ENCODE measurements at places on chromosomes 1 and 21.
A peak's percentile ranks its signal among the peaks of the same experiment; 100 is the strongest.

- DNase-seq, result no peak
These were observed 99.5 kb downstream of the DAB1 start for GRCh38 chr1:57324388-57324787.

GRCh38 chr1:100277866-100278265 is 11.8 kb downstream of the RTCA start:
- no peak for DNase-seq

GRCh38 chr1:77686796-77687518 is 4.5 kb upstream of the ZZZ3 start:
- DNase-seq, result no peak

GRCh38 chr21:44331209-44331608 is 8.0 kb downstream of the CFAP410 start:
- no peak for DNase-seq

- no peak for DNase-seq
These were observed 775 bp upstream of the TMEM63A start for GRCh38 chr1:225882694-225883615.

DNA sequence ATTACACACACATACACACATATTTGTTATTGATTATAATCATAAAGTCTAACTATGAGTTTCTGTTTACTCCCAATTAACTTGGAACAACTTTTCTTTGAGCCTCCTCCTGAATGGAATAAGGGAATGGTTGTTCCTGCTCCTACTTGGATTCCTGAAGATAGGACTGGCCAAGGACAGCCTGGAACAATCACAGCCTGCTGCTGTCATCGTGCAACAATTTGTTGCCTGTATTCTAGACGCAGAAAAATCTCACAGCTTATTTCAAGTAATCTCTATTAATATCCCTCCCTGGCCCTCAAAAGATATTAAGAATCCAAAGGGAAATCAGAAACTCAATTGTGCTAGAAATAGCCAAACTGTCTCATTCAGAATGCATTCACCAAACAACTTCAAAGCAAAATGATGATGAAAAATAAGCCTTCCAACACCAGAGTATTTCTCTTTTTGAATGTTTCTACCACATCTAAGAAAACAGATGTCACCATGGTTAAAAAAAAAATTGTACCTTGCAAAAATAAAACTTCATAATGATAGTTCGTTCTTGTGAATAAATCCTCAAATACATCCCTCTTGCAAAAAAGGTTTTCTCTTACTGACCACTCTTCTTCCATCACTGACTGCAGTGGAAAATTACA is 30.9 kb downstream of the RCAN1 start:
- peak; percentile 43 for DNase-seq

DNA sequence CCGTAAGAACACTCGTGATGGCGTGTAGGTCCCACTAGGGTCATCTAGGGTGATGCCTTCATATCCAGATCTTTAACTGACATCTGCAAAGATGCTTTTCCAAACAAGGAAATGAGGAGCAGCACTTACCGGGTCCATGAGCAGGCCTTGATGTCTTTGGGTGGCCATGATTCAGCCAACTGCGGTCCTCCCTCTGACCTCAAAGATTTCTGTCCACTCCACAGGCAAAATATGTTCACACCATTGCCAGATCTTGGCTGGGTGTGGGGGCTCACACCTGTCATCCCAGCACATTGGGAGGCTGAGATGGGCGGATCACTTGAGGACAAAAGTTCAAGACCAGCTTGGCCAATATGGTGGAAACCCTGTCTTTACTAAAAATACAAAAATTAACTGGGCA is 18.2 kb downstream of the TRPM2 start:
- DNase-seq, result no peak

GRCh38 chr1:237042892-237043576 is 1.1 kb downstream of the RYR2 start:
- no peak for DNase-seq

All from COLO829 (cell line).